ENCODE measurements at places on chromosomes 13 and 19. TPM values are rescaled to one million over a fixed set of nuclear protein-coding genes. Genes with fewer than 3 reads are reported as not detected.

- no peak overlapping the region for H3K27ac ChIP-seq
- H3K4me1 ChIP-seq, result peaks cover 1% of the 10 kb centered on the region
Measured at GRCh38 chr13:43669964-43670363, 116.8 kb downstream of the ENOX1 start.

Gene PNMA8C
- total RNA-seq, result not detected

DNA sequence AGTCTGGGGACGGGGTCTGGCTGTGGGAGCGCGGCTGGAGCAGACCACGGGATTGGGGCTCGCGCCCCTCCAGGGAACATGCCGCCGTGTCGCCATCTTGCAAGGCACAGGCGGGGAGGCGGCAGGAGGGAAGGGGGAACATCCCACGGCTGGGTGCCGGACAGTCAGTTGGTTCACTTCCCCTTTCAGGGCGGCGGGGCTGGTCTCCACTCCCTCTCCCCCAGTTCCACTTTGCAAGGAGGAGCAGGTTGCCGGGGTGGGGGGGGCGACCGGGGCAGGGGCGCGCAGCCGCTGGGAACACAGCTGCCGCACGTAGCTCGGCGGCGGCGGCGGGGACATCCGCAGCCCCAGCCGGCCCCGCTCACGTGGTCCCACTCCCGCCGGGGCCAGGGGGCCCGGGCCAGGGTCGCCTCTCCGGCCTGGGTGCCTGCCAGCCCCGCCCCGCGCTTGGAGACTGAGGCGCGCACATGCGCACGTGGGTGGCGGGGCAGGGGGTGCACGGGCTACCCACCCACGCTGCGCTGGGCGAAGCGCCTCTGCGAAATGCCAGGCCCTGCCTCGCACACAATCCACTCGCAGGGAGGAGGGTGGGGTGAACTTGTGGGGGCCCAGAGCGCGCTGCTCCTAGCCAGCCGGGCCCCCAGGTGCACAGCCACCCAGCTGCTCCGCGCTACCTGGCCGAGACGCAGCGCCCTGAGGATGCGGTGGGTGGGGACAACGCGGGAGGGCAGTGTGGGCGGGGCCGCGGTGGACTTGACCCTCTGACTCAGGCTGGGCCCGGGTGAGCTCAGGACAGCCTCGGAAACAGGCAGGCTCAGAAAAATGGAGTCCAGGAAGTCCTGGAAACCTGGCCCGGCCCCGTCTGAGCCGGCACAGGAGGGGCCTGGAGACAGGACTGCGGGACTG is 6.4 kb downstream of the KLF16 start:
- no peaks in the 10 kb centered on the region for H3K36me3 ChIP-seq
- H3K4me1 ChIP-seq, result peaks cover 10% of the 10 kb centered on the region
- H3K27me3 ChIP-seq, result no peaks in the 10 kb centered on the region

DNA sequence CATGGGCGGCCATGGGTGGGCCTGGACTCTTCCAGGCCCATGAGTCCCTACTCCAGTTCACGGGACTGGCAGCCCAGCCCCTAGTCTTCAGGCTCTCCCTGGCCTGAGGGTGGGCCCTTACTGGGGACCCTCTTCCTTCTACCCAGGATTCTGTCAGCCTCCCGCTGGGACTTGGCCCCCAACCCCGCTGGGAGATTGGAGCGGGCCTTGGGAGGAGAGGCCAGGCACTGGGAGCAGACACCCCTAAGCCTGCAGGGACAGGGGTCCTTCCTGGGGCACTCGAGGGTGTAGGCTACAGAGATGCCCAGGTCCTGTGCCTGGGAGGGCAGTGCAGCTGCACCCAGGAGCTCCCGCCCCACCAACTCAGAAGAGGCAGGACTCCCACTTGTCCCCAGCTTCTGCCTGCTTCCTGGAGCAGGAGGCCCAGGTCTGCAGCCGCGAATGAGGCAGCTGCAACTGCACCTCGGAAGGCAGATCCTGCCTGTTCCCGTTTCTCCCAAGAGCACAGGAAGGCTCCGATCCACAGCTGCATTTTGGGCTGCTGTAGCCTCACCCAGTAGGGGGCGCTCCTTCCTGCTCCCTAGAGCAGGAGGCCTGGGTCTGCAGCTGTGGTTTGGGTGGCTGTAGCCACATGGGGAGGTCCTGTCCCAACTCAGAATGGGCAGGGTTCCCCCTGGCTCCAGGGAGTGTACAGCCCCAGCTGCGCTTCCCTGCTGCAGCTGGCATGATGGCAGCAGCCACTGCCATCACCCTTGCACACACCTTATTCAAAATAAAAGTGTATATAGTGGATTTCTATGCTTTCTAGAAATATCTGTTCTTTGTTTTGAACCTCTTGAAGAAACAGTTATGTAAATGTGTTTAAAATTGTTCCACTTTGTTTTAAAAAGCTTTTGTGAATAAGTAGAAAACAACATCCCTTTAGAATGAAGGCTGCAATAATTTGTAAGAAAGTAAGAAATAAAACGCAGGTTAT is 46.8 kb downstream of the TEX26 start:
- peak; percentile 48 for DNase-seq
- H3K27ac ChIP-seq, result no peak overlapping the region
- no peaks in the 10 kb centered on the region for H3K27me3 ChIP-seq
- H3K36me3 ChIP-seq, result no peaks in the 10 kb centered on the region
- no peak overlapping the region for H3K4me3 ChIP-seq

GRCh38 chr19:47826800-47827199 is 5.1 kb downstream of the CRX start:
- H3K27ac ChIP-seq, result no peak overlapping the region
- DNase-seq, result no peak
- H3K4me1 ChIP-seq, result no peaks in the 10 kb centered on the region

DNA sequence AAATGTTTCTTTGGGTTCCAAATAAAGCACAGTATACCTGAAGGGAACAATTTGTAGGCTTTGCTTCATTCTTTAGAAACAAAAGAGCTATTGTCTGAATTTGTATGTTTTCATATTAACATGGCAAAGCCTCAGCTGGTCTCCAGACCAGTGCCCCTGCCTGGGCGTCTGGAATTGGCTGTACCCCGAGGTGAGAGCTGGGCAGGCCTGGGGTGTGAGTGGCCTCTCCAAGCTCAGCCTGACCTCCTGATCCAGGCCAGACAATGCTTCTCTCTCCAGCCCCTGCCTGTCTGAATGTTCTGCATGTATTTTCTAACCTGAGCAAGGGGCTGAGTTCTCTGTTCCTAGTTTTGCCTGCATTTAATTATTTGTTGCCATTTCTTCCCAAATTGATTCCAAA is 66.3 kb upstream of the MCF2L start:
- peaks cover 23% of the 10 kb centered on the region for H3K27me3 ChIP-seq
- H3K4me1 ChIP-seq, result no peaks in the 10 kb centered on the region
- no peak overlapping the region for H3K4me3 ChIP-seq
- H3K36me3 ChIP-seq, result no peaks in the 10 kb centered on the region

DNA sequence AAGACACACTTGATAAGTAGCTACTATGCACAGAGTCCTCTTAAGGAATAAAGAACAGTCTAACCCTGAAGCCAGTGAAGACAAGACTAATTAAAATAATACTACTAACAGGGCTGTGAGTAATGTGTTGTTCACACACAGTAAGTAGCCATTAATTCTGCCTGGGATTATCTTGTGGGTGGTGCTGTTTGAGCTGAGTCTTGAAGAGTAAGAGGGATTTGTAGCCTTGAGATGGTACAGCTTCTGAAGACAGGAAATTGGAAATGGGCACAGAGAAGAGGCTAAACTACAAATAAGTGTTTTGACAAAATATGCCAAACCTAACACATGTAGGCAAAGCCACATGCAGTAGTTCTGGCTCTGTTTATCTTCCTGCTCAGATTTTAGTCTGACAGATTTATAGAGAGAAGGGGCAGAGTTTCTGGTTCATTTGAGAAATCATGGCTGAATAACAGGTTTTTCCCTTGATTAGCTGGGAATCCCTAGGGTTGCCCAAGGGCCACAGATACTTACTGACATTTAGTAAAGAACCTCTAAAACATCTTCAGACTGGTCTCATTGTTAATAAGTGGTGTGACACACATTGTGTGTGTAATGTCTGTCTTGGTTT is 38.0 kb downstream of the ITGBL1 start:
- H3K4me1 ChIP-seq, result peaks cover 7% of the 10 kb centered on the region
- no peaks in the 10 kb centered on the region for H3K27me3 ChIP-seq
- H3K27ac ChIP-seq, result no peak overlapping the region
- no peak overlapping the region for H3K4me3 ChIP-seq

Gene KIR3DL1
- total RNA-seq, result not detected

Gene ACP7
- not detected for total RNA-seq

DNA sequence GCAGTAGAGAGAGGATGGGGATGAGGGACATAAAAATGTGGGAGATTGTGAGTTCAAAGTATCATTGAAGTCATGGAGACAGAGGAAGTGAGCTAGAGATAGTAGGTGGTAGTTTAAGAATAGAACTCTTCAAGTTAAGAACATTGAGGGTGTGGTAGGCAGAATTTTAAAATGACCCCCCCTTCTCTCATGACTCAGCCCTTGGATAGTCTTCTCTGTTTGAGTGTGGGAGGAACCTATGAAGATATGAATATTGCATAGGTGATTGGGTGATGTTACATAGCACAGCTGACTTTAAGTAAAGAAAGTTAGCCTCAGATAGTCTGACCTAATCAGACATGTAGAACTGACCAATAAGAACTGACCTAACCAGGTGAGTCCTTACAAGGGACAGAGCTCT is 418.6 kb downstream of the FOXO1 start:
- no peaks in the 10 kb centered on the region for H3K27me3 ChIP-seq
- no peak overlapping the region for H3K4me3 ChIP-seq
- peak; percentile 48 for DNase-seq
- no peaks in the 10 kb centered on the region for H3K36me3 ChIP-seq
- H3K4me1 ChIP-seq, result peaks cover 43% of the 10 kb centered on the region

DNA sequence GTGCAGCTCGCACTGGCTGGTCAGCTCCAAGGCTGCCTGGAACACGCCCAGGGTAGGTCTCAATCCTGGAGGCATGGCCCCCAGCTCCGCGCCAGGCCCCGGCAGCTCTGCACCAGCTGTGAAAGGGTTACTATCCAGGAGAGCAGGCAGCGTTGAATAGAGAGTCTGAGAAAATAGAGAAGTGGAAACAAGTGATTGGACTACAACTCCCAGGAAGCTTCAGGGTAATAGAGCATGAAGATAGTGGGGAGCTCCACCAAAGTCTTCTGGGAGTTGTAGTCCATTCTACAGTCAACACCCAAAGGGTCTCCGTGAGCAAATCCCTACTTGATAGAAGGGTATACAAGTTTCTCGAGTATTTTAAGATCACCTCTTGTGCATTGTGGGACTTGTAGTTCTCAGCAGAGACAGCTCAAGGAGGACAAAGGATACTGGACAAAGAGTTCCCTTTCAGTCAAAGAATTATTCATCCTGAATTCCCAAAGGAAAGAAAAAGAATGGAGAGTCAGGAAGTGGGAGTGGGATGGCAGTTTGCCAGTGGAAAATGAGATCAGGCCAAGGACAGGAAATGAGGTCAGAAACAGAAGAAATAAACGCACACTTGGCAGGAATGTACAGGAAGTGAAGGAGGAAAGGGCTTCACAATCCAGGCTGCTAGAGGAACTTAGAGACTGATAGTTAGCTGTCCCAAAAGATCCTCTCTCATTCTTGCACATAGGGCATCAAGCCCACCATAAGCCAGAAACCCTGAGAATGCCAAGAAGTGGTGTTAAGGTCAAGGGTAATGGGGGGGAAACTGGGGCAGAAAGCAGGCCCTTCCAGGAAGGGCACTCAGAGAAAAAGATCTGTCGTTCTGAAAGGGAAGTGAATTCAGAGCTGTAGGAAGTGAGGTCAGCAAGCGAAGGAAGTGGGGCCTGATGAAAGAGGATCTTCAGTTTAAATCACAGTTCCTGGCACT is 5.5 kb upstream of the MAMSTR start:
- no peaks in the 10 kb centered on the region for H3K36me3 ChIP-seq
- H3K4me3 ChIP-seq, result no peak overlapping the region
- peaks cover 13% of the 10 kb centered on the region for H3K4me1 ChIP-seq
- no peaks in the 10 kb centered on the region for H3K27me3 ChIP-seq
- peak overlapping the region; percentile 94 for H3K27ac ChIP-seq

Gene PSG2
- not detected for total RNA-seq

GRCh38 chr19:49579947-49580263 is 451 bp downstream of the NOSIP start:
- peaks cover 13% of the 10 kb centered on the region for H3K36me3 ChIP-seq
- H3K4me1 ChIP-seq, result peaks cover 22% of the 10 kb centered on the region
- peak overlapping the region; percentile 92 for H3K4me3 ChIP-seq
- H3K27ac ChIP-seq, result peak overlapping the region; percentile 96
- DNase-seq, result no peak
- no peaks in the 10 kb centered on the region for H3K27me3 ChIP-seq

DNA sequence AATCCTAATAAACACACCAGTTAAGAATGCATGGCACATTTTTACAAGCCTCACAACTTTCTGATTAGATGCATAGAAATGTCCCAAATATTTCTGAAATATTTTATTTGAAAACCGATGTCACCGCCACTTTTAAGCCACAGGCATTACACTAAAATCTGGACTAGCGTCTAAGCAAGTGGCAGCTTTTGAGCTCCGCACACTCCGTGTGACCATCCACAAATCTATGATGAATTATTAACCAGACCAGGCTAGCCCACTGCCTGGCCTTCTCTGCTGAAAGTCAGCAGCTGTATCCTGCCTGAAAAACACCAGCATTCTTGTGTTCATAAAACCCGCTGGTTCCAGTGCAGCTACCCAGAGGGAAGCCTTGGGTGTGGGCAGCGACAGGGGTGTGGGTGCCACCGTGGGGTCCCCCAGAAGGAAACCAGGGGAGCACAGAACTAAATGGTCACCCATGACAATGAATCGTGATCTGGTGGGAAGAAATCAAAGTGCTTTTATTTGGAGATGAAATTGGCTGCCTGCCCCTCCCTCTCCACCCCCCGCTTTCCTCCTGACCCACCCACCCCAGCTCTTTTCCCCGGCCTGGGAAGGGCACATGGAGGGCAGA is 13.8 kb downstream of the RASA3 start:
- DNase-seq, result no peak
- H3K4me1 ChIP-seq, result peaks cover 9% of the 10 kb centered on the region
- H3K27me3 ChIP-seq, result no peaks in the 10 kb centered on the region
- H3K27ac ChIP-seq, result peak overlapping the region; percentile 74
- no peaks in the 10 kb centered on the region for H3K36me3 ChIP-seq

DNA sequence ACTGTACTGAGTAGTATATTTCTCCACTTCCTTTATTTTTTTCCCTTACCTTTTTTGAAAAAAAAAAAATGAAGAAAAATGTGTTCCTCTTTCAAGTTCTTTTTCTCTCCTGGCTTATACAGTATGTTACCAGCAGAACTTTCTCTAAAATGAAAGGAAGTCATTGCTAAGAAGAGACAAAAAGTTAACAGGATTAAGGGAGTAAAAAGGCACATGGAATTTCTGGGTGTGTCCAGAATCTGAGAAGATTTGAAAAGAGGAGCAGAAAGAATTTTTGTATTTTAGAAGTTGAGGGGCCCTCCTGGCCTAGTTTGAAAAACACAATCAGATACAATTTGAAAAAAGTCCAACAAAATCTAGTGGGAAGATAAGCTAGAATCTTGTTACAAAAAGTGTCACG is 21.0 kb upstream of the TRIM13 start:
- H3K4me1 ChIP-seq, result peaks cover 11% of the 10 kb centered on the region
- H3K36me3 ChIP-seq, result no peaks in the 10 kb centered on the region
- no peaks in the 10 kb centered on the region for H3K27me3 ChIP-seq
- H3K27ac ChIP-seq, result peak overlapping the region; percentile 21

GRCh38 chr13:30033681-30034457 is 183.5 kb upstream of the UBL3 start:
- H3K4me3 ChIP-seq, result no peak overlapping the region
- no peaks in the 10 kb centered on the region for H3K36me3 ChIP-seq
- H3K27me3 ChIP-seq, result no peaks in the 10 kb centered on the region

Gene TRMT1
- total RNA-seq, result 47.5 TPM
